ENCODE measurements at places on chromosomes 7 and 10.

DNA sequence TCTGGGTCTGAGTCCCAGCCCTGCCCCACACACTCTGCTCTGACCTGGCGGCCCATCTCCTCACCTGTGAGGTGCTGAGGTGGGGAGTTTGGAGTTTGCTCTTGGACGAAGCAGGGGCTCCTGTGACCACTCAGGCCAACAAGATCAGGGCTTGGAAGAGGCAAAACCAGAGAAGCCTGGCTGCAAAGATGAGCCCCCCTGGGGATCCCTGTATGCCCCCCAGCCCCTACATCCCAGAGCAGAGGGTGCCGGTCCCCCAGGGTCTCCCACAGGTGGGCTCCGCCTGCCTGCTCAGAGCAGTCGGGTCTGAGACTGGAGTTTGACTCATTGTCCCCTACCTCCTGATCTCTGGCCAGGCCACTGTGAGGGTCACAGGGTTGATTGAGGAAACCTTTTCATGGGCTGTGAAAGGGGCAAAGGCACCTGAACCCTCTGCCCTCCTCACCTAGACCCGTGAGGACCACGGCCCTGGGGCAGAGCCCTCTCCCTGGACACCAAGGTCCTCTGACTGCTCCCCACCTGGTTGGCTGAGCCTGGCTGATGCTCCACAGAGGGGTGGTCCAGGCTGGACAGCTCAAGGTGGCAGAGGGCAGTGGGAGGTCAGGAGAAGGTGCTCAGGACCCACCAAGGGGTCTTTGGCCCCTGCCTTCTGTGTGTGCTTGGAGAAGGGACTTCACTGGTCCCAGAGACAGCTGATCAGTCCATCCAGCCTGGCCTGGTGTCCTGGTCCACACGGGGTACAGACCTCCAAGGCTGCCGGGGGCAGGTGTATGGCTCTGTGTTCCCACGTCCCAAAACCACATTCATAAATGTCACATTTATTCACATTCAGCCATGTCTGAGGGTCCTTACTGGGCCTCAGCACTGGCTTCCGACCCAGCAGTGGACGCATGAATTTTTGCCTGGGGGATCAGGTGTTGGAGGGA is 9.1 kb upstream of the SCART1 start:
- DNase-seq, result no peak

- no peak for DNase-seq
Observed at GRCh38 chr10:73920089-73920488, 9.2 kb downstream of the PLAU start.

GRCh38 chr10:112434988-112435619 is 11.6 kb downstream of the ZDHHC6 start:
- DNase-seq, result no peak

DNA sequence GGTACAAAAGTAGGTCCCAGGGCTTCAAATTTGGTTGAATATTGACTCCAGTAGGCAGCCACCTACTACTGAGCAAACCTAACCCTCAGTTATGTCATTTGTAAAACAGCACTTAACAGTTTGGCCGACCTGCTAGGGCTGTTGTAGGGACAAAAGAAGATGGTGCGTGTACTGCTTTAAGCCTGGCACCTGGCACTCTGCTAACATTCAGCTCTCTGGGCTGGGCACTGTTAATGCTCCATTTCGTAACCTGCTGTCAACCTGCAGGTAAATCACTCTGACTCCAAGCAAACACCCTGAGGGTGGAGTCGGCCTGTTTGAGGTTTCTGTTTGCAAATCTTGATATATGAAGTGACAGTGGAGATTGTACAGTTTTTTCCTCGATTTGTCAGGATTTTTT is 7.2 kb downstream of the ZKSCAN1 start:
- DNase-seq, result no peak

- no peak for DNase-seq
Observed at GRCh38 chr7:44104860-44105771, 971 bp downstream of the AEBP1 start.

GRCh38 chr7:64371116-64371515 is 57.4 kb downstream of the ZNF736 start:
- DNase-seq, result no peak

GRCh38 chr7:144388950-144389349 is 14.5 kb downstream of the NOBOX start:
- no peak for DNase-seq

DNA sequence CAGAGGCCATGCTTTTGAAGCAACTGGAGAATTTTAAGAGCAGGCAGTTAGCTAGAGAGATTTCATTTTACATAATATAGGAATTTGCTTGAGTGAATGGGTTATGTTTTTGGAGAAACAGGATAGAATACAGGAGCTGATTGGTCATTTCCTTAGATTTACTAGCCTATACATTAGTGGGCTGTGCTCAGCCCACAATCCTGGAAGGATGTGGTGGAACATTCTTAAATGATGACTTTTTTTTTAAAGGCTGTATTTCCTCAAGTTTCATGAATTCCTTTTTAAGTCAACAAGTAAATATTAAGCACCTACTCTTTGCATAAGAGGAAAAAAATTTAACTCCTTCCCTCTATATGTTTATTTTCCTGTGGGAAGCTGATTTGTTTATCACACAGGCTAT is 314.4 kb upstream of the BMPER start:
- DNase-seq, result no peak

DNA sequence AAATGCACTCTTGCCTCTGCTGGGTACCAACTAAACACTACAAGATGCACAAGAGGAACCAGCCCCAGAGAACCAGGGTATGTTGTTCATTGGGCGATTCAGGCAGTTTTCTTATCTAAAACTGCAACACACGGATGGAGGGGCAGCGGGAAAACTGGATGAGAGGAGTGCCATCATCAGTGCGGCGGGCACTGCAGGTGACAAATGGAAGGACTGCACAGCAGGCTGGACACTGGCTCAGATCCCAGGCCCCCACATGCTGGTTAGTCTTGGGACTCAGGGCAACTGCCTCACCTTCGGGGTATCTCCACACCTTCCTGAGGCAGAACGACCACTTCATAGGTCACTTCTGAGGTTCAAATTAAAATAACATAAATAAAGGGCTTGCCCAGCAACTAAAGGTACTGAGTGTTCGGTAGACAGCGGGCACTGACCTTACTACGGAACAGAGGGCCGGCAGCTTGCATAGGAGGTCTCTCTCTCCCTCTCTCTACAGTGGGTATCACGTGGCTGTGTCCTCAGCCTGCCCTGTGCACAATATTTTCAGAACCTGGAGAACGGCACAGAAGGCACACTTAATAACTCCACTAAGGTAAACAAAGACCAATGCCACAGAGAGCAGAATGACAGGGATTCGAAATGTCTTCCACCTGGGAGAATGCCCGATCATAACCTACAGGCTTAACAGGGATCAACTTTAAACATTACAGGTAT is 72.1 kb downstream of the GRB10 start:
- peak; percentile 2 for DNase-seq

DNA sequence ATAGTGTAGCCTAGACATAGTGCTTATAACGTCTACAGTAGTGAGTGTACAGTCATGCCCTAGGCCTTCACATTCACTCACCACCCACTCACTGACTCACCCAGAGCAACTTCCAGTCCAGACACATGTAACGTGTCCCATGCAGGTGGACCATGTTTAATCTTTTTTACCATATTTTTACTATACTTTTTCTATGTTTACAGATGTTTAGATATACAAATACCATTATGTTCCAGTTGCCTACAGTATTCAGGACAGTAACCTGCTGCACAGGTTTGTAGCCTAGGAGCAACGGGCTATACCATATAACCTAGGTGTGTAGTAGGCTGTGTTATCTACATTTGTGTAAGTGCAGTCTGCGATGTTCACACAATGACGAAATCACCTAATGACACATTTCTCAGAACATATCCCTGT is 11.0 kb downstream of the MPP7 start:
- DNase-seq, result no peak

DNA sequence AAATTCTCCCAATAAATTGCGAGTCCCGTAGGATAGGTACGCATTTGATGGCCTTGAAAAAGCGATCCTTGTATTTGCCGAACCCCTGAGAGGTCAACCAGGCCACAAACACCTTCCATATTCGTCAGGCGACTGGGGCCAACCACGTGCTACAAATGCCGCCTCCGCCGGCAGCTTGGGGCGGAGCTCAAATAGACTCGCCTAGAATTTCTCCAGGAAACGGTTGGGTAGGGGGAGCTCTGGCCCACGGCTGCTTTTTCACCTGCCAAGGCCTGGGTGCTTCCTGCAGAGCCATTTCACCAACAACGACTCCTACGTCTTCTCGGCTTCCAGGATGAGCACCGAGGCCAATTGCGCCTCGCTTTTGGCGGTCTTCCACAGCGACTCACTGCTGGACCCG is 53.4 kb upstream of the KIF5B start:
- DNase-seq, result no peak

GRCh38 chr10:53453196-53453595 is 680.6 kb upstream of the MBL2 start:
- no peak for DNase-seq

DNA sequence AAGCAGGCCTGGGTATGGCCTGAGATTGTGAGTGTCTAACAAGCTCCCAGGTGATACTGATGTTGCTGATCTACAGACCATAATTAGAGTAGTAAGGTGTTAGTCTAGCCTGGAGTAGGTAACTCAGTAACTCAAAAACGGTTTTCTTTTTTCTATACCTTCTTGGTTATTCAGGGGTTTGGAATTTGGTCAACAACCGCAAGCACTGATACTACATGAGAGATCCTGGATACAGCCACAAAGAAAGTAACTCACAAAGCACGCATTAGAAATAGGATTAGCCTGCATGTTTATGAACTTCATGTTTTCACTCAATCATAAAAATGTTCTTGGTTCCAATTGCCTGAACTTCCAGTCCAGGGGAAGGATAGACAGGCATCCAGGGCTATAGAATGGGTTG is 803.5 kb downstream of the MAGI2 start:
- no peak for DNase-seq

DNA sequence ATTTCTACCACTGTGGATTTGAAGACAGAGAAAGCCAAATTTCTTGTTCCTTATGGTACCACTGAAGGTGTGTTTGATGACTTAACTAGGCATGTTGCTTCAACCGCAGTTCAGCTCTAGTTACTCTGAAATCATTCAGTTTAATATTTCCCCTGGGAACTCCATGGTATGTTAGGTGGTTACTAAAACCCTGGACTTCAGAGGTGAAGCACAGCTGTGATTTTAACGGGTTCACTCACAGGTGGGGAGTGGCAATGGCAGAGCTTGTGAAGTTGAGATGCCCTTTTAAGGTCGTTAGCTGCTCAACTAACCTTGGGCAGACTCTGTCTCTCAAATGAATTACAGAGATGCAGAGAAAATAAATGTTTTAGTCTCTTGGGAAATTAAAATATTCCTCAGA is 163.6 kb upstream of the PHYHIPL start:
- no peak for DNase-seq

DNA sequence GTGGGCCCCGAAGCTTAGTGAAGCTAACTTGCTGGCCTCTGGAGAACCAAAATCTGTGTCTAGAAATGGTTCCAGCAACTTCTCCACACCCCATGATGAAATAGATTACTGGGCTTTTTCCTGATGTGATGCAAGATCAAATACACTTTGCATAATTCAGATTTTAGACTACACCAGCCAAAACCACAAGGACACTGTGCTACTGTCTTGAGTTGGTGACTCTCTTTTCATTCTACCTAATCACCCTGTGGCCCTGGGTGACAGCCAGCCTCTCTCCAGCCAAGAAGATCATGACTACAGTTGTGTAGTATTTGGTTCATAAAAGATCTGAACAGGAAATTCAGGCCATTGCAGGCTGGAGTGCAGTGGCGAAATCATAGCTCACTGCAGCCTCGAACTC is 22.2 kb downstream of the AZGP1 start:
- DNase-seq, result no peak

All from NCI-H526 treated with DMSO at 0.1 percent for 48 hours (cell line).